ENCODE measurements at places on chromosomes 5 and 9.
A peak's percentile ranks its signal among the peaks of the same experiment; 100 is the strongest.

GRCh38 chr5:154198611-154199230, 8.2 kb downstream of the GALNT10 start:
- no peak for DNase-seq

- no peak for DNase-seq
These were observed 53.0 kb upstream of the PHYKPL start for GRCh38 chr5:178285399-178286225.

- no peak for DNase-seq
These were observed 85.4 kb downstream of the ANKRD55 start for GRCh38 chr5:56147659-56148230.

GRCh38 chr5:109416882-109417281, 7.1 kb upstream of the PJA2 start:
- DNase-seq: no peak

- no peak for DNase-seq
These were observed 2.6 kb upstream of the IQGAP2 start for GRCh38 chr5:76400466-76400865.

- DNase-seq: no peak
These were observed 165.5 kb downstream of the DAB2IP start for GRCh38 chr9:121816845-121817450.

DNA sequence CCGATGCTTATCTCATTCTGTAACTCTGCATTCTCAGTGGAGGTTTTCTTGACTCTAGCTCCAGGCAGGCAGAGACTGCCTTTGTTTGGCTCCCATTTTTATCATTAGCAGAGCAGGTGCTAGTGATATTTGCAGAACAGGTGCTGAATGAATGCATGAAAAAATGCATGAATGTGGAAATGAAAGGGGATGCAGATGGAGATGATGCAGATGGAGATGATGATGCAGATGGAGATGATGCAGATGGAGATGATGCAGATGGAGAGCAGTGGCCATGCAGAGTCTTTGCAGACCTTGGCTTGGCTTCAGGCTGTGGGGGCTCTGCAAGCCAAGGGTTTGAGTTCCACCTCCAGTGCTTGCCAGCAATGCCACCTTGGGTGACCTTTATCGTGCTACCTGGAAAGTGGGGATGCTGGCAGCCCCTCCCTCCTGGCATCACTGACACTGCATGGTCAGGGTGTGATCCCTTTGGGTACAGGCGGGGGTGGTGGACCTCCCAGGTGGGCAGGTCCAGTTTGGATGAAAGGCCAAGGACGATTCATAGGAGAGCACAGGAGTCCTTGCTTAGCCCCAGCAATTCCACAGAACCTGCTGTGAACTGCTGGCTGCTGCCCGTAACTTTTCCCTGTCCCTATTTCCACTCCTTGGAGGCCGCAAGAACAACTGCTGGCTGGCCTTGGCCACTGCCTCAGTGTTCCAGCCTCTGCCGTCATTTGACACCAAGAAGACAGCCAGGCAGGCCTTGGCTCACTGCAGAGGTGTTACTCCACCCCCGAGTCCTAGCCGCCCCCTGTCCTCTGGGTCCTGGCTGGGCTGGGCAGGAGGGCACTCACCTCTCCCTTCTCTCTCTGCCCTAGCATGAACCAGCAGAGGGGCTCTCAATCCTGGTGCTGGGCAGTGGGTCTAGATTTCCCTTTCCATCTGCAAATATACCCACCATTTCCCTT, 33.0 kb downstream of the ERGIC1 start:
- no peak for DNase-seq

- DNase-seq: no peak
These were observed 116.4 kb downstream of the MYO10 start for GRCh38 chr5:16819522-16820167.

DNA sequence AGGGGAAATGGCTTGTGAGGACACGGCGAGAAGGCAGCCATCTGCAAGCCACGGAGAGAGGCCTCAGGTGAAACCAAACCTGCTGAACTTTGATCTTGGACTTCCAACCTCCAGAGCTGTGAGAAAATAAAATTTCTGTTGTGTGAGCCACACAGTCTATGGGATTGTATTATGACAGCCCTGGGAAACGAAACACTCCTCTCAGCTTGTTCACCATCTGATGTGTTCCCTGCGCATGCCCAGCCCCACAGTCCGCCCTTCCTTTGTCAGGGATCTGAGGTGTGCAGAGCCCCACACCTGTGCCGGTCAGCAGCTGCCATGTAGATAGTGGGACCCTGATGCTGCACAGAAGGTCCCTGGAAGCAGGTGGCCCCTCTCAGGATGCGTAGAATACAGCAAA, 34.1 kb downstream of the PLPP7 start:
- no peak for DNase-seq

DNA sequence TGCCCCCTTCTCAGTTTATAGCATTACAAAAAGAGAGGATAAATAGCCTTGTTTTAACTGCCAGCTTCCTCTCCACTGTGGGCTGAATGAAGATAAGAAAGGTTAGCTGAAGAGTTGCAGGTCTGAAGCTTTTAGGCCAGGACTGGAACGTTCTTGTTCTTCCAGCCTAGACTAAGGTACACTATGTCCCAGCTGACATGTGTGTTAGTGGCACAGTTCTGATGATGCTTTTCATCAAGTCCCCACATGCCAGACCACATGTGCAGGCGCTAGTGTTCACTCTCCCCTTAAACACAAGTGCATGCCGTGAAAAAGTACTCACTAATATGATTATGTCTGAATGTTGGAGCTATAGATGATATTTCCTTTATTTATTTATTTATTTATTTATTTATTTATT, 40.7 kb downstream of the STXBP1 start:
- no peak for DNase-seq

GRCh38 chr9:96021551-96022444, 146.3 kb downstream of the ERCC6L2 start:
- no peak for DNase-seq

- no peak for DNase-seq
These were observed 22.4 kb downstream of the UTP15 start for GRCh38 chr5:73587923-73588322.

- DNase-seq: no peak
These were observed 5.2 kb downstream of the DUSP1 start for GRCh38 chr5:172765766-172766286.

- DNase-seq: peak; percentile 33
These were observed 887 bp upstream of the MAP3K1 start for GRCh38 chr5:56814361-56814962.

- DNase-seq: peak; percentile 67
These were observed 21.7 kb upstream of the FAT2 start for GRCh38 chr5:151612689-151613427.

DNA sequence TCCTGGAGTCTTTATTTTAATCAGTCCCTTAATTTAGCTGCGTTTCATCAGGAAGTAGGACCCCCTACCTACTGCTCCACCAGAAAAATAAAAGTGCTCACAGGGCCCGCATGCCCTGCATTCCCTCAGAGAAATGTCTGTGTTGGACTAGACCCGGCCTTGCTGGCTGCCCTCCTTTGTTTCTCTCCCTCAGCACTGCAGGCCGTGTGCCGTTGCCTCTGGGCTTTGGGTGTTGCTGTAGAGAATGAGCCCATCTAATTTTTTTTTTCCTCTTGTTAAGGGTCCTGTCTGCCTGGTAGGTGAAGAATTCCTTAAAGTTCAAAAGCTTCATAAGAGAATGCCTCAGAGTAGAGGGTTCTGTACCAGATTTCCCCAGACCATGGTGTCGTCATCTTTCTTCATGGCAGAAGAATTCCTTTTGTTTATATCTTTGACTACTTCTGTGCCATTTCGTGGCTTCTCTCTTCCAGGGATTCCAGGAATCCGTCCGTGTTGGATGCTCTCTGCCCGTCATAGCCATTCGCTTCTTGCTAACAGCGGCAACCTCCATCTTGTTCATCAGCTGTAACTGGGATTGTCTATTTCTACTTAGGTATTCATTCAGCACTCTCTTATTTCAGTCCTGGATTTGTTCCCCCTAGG, 49.8 kb upstream of the ANGPTL2 start:
- DNase-seq: no peak

GRCh38 chr9:103713631-103714030, 380.5 kb upstream of the SMC2 start:
- no peak for DNase-seq

DNA sequence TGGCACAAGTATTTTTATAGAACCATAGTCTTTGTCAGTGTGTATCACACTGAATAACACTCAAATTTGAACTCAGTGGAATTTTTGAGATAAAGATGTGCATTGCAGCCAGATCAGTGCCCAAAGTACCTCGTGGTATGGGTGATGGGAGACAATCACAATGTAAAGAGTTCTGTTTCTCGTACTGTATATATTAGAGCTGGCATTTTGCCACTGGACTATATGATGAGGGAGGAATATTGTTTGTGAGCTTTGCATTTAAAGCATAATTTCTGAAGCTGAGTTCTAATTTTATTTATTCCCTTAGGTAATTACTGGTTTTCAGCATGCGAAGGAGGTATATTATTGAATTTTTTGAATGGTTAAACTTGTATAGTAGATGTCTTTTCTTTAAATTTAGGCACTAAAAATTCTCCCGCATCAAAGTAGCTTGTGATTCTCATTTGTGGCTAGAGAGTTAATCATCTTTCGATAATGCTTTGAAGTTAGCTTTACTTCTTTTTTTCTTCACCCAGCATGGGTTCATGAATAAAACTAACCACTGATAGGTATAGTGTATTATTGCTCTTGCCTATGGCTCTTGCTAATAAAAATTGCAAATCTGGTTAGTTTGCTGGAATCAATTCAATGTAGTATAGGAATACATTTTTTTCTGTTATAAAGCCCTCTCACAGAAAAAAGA, 43.1 kb downstream of the PAM start:
- no peak for DNase-seq

DNA sequence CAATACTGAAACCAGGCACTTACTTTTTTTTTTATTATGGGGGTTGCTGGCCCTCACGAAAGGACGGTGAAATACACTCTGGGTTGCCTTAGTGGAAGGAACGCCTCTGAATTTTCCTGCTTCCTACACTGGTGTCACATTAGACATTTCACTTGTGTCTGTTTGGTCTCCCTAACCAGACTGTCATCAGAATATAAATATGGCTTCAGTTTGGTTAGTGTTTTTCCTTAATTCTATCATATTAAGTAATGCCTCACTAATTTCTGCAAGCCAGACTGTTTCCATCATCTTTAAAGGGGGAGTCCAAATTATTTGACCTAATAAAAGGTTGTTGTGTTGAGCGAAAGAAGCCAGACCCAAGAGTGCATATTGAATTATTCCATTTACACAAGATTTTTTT, 4.7 kb downstream of the GLIS3 start:
- no peak for DNase-seq

GRCh38 chr5:16666883-16667398, 50.1 kb upstream of the RETREG1 start:
- DNase-seq: peak; percentile 13

DNA sequence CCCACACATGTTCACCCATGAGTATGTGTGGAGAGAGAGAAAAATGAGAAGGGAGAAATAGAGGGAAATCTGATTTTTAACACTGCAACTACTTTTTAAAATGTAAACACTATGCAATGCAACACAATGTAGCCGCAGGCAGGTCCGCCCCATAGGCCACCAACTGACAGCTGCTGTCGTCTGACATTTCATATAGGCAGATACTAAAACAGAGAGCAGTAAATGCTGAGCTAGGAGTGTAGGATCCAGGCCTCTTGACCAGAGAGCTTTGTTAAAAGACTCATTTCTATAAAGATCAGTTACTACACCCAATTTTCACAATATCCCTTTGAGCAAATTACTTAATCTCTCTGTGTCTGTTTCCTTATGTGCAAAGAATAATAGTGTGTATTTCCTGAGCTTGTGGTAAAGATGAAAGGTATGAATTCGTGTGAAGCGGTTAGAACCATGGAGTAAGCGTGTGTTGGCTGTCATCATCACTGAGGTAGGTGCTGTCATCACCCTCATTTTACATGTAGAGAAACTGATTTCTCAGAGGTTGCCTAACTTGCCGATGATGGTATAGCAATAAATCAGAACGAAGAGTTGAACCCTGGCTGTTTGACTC, 55.2 kb upstream of the PDE8B start:
- peak; percentile 14 for DNase-seq

DNA sequence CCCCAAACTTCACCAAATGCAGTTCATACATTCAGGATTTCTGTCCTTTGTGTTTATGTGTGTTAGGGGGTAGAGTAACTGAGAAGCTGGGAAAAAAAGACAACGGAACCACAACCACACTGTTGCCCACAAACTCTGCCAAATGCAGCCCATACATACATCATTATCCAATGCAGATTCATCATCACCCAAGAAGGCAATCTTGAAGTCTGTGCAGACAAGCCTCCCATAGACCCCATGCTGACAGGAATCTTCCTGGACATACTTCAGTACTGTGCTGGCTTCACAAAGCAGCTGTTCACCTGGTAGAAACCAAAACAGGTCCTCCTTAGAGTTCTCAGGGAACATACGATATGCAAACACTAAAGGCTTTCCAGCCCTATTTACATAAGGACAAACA, 38.9 kb downstream of the MTMR12 start:
- DNase-seq: no peak

DNA sequence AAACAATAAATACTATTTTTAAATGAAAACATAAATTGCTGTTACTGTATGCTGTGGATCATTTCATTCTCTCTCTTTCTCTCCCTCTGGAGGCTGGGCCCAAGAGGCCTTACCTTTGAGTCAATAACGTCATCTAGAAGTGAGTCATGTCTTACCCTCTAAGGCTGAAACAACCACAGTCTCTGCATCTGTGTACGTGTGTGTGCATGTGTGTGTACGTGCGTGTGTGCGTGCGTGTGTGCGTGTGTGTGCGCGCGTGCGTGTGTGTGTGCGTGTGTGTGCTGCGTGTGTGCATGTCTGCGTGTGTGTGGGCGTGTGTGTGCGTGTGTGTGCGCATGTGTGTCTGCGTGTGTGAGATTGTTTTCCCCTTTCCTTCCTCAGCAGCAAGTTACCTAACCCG, 13.6 kb upstream of the IL17B start:
- DNase-seq: no peak

- no peak for DNase-seq
These were observed 91.3 kb downstream of the MAT2B start for GRCh38 chr5:163596608-163597315.

DNA sequence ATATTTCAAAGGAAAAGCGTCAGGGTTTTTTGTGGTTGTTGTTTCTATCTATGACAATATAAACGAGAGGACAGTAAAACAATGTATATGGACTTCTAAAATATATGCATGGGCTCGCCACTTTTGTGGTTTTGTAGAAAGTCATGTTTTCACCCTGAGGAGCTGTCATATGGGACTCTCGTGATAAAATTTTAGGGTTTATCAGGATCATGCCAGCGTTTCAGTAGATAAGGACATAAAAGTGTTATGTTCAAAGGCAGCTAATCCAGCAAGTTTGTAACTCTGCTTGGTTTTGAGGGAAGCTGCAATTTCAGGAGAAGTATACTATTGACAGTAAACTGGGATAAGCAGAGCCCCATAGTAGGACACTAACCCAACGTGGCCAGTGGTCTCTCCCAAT, 120.3 kb downstream of the CDC42SE2 start:
- DNase-seq: no peak

DNA sequence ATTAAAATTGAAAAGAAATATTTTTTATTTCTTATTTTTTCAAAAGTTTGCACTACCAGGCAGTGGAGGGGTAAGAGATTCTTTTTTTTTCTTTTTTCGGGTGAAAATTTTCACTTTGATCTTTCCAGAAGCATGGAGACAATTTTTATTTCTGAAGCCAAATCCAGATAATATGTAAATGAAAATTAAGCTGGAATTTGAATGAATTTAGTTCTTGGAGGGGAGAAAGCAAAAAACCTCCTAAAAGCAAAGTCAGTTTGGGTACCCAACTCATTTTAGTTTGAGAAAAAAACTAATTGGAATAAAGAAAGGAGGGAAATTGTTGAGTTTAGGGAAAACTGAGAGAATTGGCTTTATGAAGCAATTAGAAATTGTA, 872 bp downstream of the ZNF618 start:
- DNase-seq: no peak
